Activated naive CD4-positive, alpha-beta T cell treated with anti-CD3 and anti-CD28 coated beads for 36 hours (primary cell): ENCODE measurements at places on chromosomes 3 and 15. TPM values are rescaled to one million over a fixed set of nuclear protein-coding genes. Genes with fewer than 3 reads are reported as not detected.

GNL3 gene
- total RNA-seq, result 195 TPM

GRCh38 chr3:16066545-16066944, 107.9 kb upstream of the GALNT15 start:
- no peak for DNase-seq

- no peak for DNase-seq
Observed at GRCh38 chr15:78387246-78388037, 47.3 kb downstream of the CRABP1 start.

NRG4 gene
- total RNA-seq, result not detected

GRCh38 chr3:143769616-143770015, 78.7 kb downstream of the SLC9A9 start:
- no peak for DNase-seq

TGFBR2 gene
- total RNA-seq, result 57.8 TPM

DNA sequence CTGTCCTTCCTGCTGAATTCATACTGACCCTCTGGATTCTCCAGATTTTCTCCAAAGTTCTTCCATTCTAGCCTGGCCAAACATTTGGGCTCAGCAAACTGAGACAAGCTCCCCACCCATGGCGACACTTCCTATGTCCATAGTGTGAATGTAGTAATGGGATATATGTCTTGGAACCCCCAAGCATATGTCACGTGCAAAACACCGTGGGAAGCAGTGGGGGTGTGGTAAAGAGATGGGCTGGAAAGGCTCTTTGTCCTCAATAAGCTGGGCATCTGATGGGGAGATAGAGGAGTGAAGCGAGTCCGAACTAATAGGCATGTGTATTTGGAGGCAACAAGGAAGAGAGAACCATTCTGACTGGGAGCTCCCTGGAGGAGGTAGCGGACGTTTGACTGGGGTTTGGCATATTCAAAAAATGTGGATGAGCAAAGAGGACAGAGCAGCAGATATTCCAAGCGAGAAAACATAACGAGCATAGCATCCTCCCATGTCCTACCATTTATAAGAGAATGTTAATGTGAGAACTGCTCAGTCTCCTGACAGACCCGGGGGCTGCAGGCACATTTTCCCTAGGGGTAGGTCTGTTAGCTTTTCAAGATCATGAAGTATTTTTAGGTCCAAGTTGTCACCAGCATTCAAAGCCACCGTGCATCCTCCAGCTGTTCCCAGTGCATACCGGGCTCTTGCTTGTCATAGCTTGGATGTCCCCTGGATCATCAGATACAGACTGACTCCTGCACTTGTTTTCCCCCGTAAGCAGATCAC, 25.6 kb downstream of the TPM1 start:
- DNase-seq, result no peak
